Activated T-helper 1 cell treated with anti-CD3 and anti-CD28 coated beads, Interleukin-12 subunit alpha, Interleukin-12 subunit beta, Interleukin-2, Interleukin-4 antibody, amounts not matched to agents 30 ng/mL and 10 ng/mL and 1 ng/mL, durations not matched to agents 14 hours and 24 hours and 36 hours (primary cell): ENCODE measurements at places on chromosomes 5 and 9. TPM values are rescaled to one million over a fixed set of nuclear protein-coding genes. Genes with fewer than 3 reads are reported as not detected.

DNA sequence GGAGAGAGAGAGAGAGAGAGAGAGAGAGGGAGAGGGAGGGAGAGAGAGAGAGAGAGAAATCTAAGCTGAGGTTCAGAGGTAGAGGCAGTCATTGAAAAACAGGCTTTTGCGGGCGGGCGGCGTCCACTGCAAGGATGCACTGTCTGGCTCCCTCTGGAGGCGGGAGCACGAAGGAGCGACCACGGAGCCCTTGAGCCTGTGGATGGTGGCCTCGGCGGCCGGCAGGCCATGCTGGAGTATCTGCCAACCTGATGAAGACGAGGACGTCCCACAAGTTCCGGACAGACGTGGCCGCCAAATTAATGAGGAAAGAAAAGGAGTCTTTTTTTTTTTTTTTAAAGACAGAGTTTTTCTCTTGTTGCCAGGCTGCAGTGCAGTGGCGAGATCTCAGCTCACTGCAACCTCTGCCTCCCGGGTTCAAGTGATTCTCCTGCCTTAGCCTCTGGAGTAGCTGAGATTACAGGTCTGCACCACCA lies 2.2 kb upstream of the CCDC125 start:
- DNase-seq: peak; percentile 69

SLC4A9 gene
- total RNA-seq: not detected in 2 replicates

DNA sequence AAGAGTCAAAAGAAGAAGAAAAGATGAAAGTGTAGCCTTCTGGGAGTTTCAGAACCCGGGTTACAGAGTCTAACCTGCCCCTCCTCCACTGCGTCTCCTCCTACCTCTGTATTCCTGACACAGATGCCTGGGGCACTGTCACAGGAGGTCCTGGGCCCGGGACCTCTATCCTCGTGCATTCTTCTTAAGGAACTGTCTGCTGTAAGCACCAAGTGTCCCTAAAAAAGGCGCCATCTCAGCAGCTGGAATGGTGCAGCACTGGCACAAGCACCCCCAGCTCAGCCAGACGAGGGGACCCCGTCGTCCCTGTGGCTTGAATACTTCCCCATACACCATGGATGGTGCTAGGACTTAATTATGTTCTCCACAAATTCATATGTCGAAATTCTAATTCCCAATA lies 35.8 kb upstream of the MVB12B start:
- DNase-seq: no peak

DNA sequence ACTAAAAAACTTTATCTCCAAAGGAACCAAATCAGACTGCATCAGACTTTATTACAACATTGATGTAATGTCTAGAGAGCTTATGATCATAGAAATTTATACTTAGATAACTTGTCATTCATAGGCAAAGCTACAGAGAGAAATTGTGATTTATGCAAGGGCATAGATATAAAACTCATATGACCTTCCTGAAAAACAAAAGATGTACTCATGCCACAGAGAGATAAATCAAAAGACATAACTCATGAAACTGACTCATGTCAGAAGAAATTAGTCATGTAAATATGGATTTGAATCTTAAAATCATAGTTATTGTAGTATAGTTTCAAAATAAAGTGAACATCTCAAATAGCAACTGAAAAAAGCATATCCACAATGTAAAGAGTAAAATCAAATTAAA lies 186.2 kb downstream of the GABBR2 start:
- DNase-seq: no peak

FRMPD1 gene
- 0.03 TPM in 1 of 2 replicates, not detected in the other for total RNA-seq

SNCAIP gene
- total RNA-seq: not detected in 2 replicates

SLC27A6 gene
- total RNA-seq: not detected in 2 replicates

GRCh38 chr9:12838546-12838945 lies 63.7 kb downstream of the LURAP1L start:
- no peak for DNase-seq

DNA sequence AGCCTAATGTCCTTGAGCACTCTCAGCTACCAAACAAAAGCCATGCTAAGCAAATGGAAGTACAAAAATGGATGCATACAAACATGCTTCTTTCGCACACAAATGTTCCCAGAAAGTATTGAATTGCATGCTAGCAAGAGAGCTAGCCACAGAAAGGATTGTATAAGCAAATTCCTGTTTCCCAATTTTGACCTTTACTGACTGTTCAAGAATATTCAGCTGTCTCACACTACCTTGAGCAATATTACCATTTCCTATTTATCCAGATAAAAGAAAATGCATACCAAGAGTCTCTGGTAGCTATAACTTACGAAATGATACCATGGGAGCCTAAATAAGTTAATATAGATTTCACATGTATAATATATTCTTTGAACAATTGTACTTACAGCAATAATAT lies 264.6 kb downstream of the TMEM167A start:
- no peak for DNase-seq

PCDHB9 gene
- not detected in 2 replicates for total RNA-seq

FAM221B gene
- not detected in 2 replicates for total RNA-seq

GRCh38 chr9:85423422-85423821 lies 318.3 kb downstream of the AGTPBP1 start:
- DNase-seq: no peak

ALDH1A1 gene
- not detected in 2 replicates for total RNA-seq

DNA sequence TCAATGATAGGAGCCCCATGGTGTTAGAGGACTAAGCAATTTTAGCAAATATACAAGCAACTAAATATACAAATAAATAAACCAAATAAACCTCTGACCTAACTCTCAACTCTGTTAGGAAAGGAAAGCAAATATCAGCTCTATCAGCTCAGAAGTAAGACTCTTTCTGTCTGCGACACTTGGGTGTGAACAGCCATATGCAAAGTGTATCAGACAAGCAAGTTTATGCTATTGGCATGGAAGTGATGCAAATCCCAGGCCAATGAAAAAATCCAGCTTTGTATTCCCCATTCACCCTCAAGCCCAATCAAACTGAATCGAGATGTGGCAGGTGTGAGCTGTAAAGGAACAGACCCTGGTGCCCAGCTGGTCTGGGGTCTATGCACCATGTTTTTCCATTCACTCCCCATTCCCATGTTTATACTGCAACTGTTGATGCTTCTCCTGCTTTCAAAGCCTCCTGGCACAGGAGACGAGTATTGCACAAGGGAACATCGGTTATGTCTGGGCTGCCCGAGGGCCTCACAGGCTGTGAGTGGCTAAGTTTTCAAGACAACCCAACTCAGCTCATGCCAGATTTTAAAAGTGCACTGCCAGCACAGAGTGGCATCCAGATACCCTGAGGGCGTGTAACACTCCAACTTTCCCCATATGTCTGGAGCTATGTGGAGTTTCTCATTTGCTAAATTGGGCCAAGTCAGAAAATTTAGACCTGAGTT lies 73.1 kb downstream of the FEM1C start:
- DNase-seq: no peak

DNA sequence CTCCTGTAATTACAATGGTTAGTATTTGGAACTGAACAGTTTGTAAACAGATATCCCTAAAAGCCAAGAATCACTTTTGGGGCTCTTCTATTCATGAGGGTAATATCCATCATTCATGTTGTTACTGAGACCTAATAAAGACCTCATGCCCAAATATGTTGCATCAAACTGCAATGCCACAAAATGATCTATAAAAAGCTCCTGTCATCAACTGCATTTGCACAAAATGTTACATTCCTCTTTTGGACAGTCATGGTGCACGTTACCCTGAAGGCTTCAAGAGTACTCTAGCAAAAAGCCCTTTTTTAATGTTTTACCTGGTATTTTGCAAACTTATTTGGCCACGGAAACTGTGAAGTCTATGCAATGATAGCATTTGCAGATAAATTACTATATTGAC lies 14.2 kb upstream of the EQTN start:
- no peak for DNase-seq

DNA sequence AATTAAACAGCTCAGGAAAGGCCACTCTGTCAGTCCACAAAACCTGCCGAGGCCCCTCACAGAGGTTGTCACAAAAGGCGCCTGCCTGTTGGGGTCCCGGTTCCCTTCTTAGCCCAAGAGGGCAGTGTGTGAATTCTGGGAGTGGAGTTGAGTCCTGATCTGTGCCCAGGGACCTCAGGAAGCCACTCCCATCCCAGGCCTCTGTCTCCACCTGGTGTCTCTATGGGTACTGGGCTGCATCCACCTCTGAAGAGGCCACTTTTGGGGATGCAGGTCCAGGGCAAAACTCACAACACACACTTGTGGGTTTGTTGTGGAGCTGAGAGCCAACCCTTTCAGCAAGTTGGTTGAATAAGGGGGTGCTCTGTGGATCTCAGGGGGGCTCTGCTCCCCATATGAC lies 74.3 kb upstream of the STXBP1 start:
- DNase-seq: no peak

DNA sequence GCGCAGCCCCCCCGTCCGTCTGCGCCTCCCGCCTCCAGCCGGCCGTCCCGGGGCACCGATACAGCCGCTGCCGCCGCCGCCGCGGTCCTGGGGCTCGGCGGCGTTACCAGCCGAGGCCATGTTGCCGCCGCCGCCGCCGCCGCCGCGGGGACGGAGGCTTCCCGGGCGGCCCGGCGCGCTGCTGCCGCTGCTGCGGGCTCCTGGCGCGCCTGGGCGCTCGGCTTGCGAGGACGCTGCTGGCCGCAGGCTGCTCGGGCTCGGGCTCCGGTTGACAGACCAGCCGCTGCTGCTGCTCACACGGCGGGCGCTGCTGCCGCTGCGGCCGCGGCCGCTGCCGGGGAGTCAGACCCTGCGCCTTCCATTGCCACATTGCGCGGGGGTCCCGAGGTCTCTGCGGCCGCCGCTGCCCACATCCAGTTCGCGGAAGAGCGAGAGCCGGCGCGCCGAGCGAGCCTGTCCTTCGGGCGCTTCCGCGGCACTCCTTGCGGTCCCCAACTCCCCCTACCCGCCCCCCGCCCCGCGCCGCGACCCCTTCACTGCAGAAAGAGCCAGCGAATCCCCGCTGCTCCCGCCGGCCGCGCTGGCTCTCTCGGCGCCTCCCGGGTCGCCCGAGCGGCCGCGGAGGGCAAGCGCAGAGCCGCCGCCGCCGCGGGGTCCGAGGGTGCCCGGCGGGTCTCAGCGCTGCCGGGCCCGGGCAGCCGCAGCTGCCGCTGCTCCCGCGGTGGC lies 8.4 kb downstream of the PTCH1 start:
- DNase-seq: no peak

SLC45A2 gene
- 0.18 TPM in 1 of 2 replicates, not detected in the other for total RNA-seq

SLC2A8 gene
- 10.4 and 11.6 TPM in 2 replicates for total RNA-seq
